Right lobe of liver (tissue), 6 donors: ENCODE measurements at places on chromosomes 5 and 9. TPM values are rescaled to one million over a fixed set of nuclear protein-coding genes. Genes with fewer than 3 reads are reported as not detected.

The TAF11L10 gene
- not detected for total RNA-seq

DNA sequence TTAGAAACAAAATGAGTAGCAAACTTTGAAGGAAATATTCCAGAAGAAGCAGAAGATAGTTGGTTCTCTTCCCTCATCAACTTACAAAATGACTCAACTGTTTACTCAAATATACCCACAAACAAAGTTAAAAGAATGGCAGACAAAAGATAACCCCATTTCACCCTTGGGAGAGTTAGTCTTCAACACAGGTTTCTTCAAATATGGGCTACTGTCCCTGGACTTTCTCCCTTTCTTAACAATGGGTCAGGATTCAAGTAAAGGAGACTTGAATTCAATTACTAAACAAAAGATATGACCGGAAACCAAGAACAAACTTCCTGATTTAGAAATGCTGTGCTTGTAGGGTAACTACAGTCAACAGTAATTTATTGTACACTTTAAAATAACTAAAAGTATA, 14.2 kb downstream of the RFX3 start:
- DNase-seq = no peak
- H3K36me3 ChIP-seq = no peaks in the 10 kb centered on the region
- H3K4me3 ChIP-seq = no peak overlapping the region

GRCh38 chr9:94761481-94761880, 35.0 kb downstream of the AOPEP start:
- no peaks in the 10 kb centered on the region for H3K36me3 ChIP-seq
- no peak overlapping the region for H3K27ac ChIP-seq
- no peaks in the 10 kb centered on the region for H3K4me1 ChIP-seq
- H3K4me3 ChIP-seq = no peak overlapping the region
- no peaks in the 10 kb centered on the region for H3K27me3 ChIP-seq

The ISL1 gene
- not detected for total RNA-seq

The RALGDS gene
- total RNA-seq = 4.5 TPM

- no peak overlapping the region for H3K4me3 ChIP-seq
- no peak overlapping the region for H3K27ac ChIP-seq
- no peak for DNase-seq
- no peaks in the 10 kb centered on the region for H3K36me3 ChIP-seq
- no peaks in the 10 kb centered on the region for H3K27me3 ChIP-seq
- H3K4me1 ChIP-seq = no peaks in the 10 kb centered on the region
These were observed 64.0 kb upstream of the XPA start for GRCh38 chr9:97761056-97761598.

DNA sequence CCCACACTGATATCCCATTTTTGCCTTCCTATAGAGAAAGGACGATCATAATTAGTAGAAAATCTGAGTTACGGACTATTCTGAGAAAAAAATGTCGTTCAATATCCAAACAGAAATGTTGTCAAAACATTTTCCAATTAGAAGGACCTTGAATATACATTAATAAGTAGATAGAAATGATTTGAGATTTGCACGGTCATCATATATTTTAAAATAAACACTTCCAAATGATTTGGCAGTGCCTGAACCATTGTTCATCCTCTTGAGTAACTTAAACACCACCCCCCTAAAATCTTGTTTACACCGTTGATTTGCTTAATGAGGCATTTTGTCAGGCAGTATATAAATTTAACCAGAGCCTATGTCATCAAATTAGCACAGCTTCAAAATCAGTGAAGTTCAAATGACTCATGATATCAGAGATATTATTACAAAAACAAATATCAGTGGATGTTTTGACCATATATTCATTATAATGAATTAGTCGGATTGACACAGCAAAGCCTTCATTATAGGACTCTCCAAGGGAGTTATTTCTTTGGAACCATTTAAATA, 105.0 kb downstream of the ACTL7B start:
- DNase-seq = no peak

DNA sequence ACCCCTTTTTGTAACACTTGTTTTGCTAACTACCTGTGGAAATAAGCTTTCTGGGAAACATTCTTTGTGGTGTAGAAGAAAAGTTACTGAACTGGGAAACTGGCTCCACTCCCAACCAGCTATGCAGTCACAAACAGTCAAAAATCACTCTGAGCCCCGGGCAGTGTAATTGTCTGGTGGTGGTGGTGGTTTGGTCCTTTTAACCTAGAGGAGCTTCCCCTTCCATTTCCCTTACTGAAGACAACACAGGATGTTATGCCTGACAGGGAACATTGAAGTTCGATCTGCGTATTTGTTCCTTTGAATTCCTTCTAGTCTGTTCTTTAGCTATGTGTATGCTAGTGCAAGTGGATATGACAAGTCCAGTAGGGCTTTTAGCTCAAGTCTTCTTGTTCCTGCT, 56.8 kb upstream of the TBCA start:
- H3K4me1 ChIP-seq = no peaks in the 10 kb centered on the region
- no peak overlapping the region for H3K27ac ChIP-seq
- no peaks in the 10 kb centered on the region for H3K36me3 ChIP-seq

DNA sequence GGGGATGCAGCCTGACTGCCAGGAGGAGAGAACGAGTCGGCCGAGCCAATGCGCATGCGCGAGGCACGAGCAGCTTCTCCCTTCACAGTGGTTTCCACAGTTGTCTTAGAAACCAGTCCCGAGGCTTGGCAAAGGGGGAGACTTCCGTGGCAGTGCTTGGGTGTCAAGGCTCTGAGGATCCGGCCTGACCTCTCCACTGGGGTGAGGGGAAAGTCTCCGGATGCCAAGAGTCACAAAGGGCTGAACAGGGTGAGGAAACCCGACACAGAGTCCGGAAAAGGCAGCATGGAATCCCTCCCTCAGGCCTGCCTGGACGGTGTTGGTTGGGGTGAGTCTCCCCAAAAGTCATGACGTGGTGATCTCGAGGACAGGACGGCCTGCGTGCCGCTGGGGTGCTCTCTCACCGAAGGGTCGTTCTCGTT, 475.5 kb downstream of the SPATA31A7 start:
- no peaks in the 10 kb centered on the region for H3K27me3 ChIP-seq
- H3K27ac ChIP-seq = no peak overlapping the region
- no peaks in the 10 kb centered on the region for H3K4me1 ChIP-seq
- no peak overlapping the region for H3K4me3 ChIP-seq

The SV2C gene
- total RNA-seq = not detected

GRCh38 chr5:124260921-124261515, 485.4 kb downstream of the ZNF608 start:
- no peak overlapping the region for H3K4me3 ChIP-seq
- no peak overlapping the region for H3K27ac ChIP-seq
- no peaks in the 10 kb centered on the region for H3K36me3 ChIP-seq

DNA sequence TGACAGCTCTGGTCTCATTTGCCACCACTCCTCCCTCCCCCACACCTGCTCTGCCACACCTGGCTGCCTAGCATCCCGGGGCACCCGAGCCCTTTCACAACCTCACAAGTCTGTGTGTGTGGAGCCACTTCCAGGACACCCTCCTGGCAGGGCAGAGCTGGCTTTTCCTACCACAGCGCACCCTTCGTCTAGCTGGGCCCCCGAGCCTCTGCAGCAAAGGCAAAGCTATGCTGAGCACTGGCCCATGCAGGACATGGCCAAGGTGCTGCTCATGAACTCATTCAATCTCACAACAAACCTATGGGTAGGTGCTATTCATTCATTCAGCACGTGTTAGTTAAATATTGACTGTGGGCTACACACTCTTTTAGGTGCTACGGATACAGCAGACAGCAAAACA, 43.4 kb downstream of the DUSP1 start:
- no peak overlapping the region for H3K4me3 ChIP-seq
- no peaks in the 10 kb centered on the region for H3K27me3 ChIP-seq
- DNase-seq = peak; percentile 0
- H3K4me1 ChIP-seq = no peaks in the 10 kb centered on the region

GRCh38 chr5:87400305-87400899, 12.3 kb downstream of the CCNH start:
- DNase-seq = no peak
- no peak overlapping the region for H3K27ac ChIP-seq
- peaks cover 18% of the 10 kb centered on the region for H3K4me1 ChIP-seq
- peaks cover 22% of the 10 kb centered on the region for H3K36me3 ChIP-seq
- no peaks in the 10 kb centered on the region for H3K27me3 ChIP-seq

The CNTNAP3 gene
- 0.99 TPM for total RNA-seq

The LRRC19 gene
- total RNA-seq = 1.0 TPM

GRCh38 chr5:121218086-121218485, 633.6 kb upstream of the FTMT start:
- no peaks in the 10 kb centered on the region for H3K4me1 ChIP-seq
- DNase-seq = no peak
- H3K27me3 ChIP-seq = no peaks in the 10 kb centered on the region
- H3K4me3 ChIP-seq = no peak overlapping the region
- no peaks in the 10 kb centered on the region for H3K36me3 ChIP-seq
- no peak overlapping the region for H3K27ac ChIP-seq

The SPATA31C1 gene
- not detected for total RNA-seq

DNA sequence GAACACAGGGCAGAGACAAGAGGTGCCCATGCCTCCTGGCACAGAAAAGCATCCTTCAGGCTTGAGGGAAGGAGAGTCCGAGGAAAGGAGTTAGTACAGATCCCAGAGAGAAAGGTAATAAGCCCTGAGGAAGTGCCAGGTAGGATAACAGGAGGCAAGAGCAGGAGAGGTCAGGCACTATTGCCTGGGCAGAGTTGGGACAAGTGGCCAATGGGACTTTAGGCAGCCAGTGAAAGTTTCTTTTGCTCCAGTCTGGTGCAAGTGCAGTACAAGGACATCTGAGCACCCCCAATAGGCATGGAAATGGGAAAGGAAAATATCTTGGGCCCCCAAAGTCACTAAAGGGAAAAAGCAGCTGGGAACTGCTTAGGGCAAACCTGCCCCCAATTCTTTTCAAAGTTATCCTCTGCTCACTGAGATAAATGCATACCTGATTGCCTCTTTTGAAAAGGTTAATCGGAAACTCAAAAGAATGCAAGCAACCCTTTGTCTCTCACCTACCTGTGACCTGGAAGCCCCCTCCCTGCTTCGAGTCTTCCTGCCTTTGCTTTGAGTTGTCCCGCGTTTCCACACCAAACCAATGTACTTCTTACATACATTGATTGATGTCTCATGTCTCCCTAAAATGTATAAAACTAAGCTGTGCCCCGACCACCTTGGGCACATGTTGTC, 46.5 kb downstream of the ELOVL7 start:
- no peak overlapping the region for H3K4me3 ChIP-seq
- no peaks in the 10 kb centered on the region for H3K4me1 ChIP-seq
- H3K36me3 ChIP-seq = no peaks in the 10 kb centered on the region
- no peak for DNase-seq
- H3K27me3 ChIP-seq = no peaks in the 10 kb centered on the region

The SLC1A3 gene
- 4.7 TPM for total RNA-seq

The DDX4 gene
- not detected for total RNA-seq

DNA sequence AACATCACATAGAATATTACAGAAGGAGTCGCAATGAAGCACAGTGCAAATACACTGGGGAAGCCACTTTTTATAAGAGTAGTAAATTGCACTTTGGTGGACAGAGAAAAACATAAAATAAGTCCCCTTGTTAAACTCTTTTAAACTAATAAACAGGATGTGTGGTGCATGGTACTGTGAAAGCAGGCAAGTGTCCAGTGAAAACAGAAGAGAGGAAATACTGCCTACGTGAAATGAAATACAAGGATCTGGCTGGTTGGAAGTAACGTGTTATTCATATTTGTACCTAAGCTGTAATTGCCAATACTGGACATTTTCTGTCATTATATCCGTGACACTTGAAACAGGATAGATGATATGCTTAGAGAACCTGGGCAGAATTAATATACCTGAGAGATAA, 191.9 kb upstream of the SLC27A6 start:
- no peak overlapping the region for H3K4me3 ChIP-seq
- DNase-seq = no peak
- no peaks in the 10 kb centered on the region for H3K4me1 ChIP-seq
- no peaks in the 10 kb centered on the region for H3K27me3 ChIP-seq

DNA sequence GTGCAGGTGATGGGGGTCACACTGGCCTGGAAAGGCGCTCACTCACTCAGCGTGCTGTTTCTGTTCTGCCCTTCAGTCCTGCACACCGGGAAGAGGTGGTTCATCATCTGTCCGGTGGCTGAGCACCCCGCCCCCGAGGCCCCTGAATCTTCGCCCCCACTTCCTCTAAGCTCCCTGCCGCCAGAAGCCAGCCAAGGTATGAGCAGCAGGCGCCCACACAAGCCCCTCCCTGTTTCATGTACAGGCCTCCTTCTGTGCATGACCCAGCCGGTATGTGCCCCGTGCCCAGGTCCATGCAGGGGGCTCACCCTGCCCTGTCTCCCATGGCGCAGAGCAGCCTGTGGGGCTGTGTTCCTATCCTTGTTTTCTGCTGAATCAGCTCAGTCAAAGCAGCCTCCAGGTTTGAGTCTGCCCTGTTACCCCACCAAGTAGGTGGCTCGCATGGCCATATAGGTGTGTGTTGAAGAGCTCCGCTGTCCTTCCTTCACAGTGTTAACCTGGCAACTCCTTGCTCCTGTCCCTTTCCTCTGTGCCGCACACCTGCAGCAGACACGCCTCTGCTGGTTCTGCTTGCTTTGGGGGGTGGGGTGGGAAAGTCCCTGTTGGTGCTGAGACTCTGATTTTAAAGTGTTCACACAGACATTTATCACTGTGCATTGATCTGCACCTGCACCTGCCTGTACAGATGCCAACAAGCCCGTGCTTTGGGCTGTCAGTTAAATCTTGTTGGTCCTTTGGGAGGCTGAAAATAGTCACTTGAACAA, 84.8 kb downstream of the WNK2 start:
- no peak overlapping the region for H3K27ac ChIP-seq
- no peak for DNase-seq
- no peaks in the 10 kb centered on the region for H3K4me1 ChIP-seq
- no peaks in the 10 kb centered on the region for H3K27me3 ChIP-seq
- no peak overlapping the region for H3K4me3 ChIP-seq
- no peaks in the 10 kb centered on the region for H3K36me3 ChIP-seq

The PCDHGA4 gene
- 0.95 TPM for total RNA-seq

DNA sequence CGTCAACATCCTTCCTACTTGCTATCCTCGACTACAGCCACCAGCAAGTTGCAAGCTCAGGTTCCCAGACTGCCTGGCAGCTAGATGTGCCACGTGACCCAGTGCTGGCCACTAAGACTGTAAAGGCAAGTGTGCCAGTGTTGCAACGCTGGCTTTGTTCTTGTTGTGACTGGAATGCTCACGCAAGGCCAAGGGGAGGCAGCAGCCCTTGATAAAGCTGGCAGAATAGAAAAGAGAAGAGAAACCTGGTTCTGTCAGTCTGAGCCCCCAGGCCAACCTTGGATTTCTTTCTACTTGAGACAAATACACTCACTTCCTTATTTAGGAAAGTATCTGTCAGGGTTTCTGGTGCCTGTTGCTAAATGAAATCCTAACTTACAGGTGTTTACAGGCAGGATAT, 113.0 kb downstream of the KLHL3 start:
- DNase-seq = peak; percentile 94
- H3K27me3 ChIP-seq = no peaks in the 10 kb centered on the region
- H3K36me3 ChIP-seq = no peaks in the 10 kb centered on the region
- H3K4me1 ChIP-seq = peaks cover 11% of the 10 kb centered on the region

- no peaks in the 10 kb centered on the region for H3K27me3 ChIP-seq
- no peak for DNase-seq
- H3K27ac ChIP-seq = no peak overlapping the region
- H3K4me1 ChIP-seq = no peaks in the 10 kb centered on the region
These were observed 663.8 kb upstream of the CDH9 start for GRCh38 chr5:27701931-27702903.

The CKMT2 gene
- 0.62 TPM for total RNA-seq

GRCh38 chr5:78757269-78758053, 108.9 kb upstream of the LHFPL2 start:
- no peaks in the 10 kb centered on the region for H3K4me1 ChIP-seq
- no peaks in the 10 kb centered on the region for H3K36me3 ChIP-seq
- no peak overlapping the region for H3K4me3 ChIP-seq
- no peaks in the 10 kb centered on the region for H3K27me3 ChIP-seq

- H3K36me3 ChIP-seq = no peaks in the 10 kb centered on the region
- no peaks in the 10 kb centered on the region for H3K4me1 ChIP-seq
- no peak overlapping the region for H3K27ac ChIP-seq
- no peak overlapping the region for H3K4me3 ChIP-seq
These were observed 92.2 kb upstream of the CDH9 start for GRCh38 chr5:27130587-27130986.
